ENCODE measurements at places on chromosomes 1 and 21.
A peak's percentile ranks its signal among the peaks of the same experiment; 100 is the strongest.

DNA sequence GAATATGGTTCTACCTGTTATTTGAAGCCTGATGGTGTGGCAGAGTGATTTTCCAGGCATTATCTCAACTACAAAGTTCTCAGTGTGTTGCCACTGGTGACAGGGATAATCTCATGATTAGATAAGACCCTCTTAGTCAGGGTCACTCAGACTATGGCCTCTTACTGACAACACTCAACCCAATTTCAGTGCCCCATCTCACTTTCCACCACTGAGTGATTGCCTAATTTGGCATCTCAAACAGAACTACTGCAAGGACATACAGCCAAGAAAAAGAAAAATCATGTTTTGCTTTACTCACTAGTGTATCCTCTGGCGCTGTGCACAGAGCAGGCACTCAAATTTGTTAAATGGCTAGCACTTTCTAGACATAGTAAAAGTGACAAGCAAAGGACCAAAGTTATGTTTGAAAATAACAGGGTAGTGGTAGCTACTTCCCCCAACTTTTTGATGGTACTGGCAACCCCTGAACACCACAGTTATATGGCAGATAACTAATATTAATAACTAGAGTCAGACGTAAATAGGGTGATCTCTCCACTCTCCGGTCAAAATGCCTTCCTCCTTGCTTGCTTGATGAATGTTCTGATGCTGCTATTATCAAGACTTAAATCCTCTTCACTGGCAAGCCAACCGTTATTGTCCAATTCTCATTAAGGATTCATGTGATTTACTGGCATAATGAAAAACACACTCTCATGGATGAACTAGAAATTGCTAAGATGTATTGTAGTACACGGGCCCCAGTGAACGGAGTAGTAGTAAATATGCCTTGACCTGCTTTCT, 37.1 kb upstream of the SLC30A10 start:
- DNase-seq = no peak

GRCh38 chr1:58434607-58435006, 111.9 kb downstream of the OMA1 start:
- no peak for DNase-seq

GRCh38 chr1:172733815-172734214, 74.9 kb downstream of the FASLG start:
- DNase-seq = no peak

GRCh38 chr1:111672331-111672730, 52.7 kb downstream of the RAP1A start:
- no peak for DNase-seq

DNA sequence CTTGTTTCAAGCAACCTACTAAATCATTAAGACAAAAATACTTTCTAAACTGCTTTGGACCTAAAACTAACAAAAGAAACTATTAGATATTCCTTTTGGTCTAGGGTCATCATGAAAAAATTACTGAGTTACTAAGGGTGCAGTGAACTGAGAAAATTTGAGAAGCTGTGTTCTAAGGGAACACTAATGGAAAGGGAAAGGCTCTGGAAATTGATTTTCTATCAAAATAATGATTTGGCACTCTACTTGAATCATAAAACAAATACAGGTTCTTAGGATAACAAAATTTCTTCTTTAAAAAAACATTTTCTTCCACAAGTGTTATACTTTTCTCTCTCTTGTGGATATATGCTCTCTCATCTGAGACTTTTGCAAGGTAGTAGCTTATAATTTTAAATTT, 213.5 kb downstream of the DNAH14 start:
- no peak for DNase-seq

GRCh38 chr1:239912471-239912870, 179.2 kb upstream of the FMN2 start:
- DNase-seq = no peak

DNA sequence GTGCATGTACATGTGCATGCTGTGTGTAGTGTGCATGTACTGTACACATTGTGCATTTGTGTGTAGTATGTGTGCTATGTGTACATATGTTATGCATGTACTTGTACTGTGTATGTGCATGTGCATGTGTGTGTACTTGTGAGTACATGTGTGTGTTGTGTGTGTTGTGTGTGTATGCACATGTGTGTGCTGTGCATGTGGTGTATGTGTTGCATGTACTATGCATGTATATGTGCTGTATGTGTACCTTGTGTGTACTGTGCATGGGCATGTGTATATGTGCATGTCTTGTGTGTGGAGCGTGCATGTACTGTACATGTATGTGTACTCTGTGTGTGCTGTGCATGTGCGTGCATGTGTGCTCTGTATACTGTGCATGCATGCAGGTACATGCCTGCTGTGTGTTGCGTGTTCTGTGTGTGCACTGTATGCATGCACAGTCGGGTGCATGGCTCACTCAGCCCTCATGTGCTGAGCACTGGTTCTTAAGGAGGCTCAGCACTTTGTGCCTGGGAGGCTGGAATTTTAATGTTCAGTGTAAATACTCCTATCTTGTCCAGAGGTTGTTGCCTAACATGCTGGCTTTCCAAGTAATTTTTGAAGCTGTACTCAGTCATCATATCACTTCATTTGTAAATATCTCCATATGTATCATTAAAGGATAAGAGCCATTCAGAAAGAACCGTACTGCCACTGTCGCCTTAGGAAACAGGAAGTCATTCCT, 32.3 kb downstream of the SNAP47 start:
- DNase-seq = no peak

DNA sequence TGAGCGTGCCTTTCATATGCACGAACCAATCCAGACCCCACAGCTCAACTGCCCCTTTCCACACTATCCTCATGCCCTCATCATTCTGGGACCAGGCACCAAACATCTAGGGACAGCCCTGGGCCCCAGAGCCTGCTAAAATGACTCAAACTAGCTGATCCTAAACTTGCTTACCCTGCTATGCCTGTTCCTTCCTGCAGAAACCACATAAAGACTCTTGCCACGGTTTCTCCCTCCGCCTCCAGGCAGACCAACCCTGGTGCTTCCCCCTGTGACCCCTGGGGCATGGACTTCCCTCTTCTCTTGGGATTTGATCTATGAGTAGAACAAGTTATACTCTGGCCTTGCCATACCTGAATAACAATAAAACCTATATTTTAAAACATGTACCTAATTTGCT, 138.0 kb upstream of the CD34 start:
- DNase-seq = peak; percentile 28

DNA sequence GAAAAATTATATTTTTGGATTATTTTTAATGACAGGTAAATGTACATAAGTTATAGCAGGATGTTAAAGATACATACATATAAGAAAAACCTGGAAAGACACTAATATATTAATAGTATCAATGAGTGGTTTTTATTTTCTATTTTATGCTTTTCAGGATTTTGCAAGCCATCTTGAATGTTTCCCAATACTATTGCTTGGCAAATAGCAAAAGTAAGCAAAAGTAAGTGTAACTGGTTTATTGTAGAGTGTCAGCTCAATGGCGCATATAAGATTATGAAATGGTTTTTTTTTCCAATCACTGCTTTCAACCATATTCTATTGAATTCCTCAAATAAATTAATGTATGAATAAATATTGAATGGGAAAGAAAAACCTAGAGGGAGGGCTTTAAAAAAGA, 36.4 kb downstream of the ZNF684 start:
- DNase-seq = no peak

- DNase-seq = no peak
Observed at GRCh38 chr1:220891224-220892085, 12.2 kb downstream of the HLX start.

- DNase-seq = no peak
Observed at GRCh38 chr1:186785503-186785902, 43.2 kb upstream of the PLA2G4A start.

GRCh38 chr1:213817156-213817555, 170.6 kb upstream of the PROX1 start:
- no peak for DNase-seq

GRCh38 chr1:186442651-186443375, 18.1 kb downstream of the PDC start:
- DNase-seq = no peak

DNA sequence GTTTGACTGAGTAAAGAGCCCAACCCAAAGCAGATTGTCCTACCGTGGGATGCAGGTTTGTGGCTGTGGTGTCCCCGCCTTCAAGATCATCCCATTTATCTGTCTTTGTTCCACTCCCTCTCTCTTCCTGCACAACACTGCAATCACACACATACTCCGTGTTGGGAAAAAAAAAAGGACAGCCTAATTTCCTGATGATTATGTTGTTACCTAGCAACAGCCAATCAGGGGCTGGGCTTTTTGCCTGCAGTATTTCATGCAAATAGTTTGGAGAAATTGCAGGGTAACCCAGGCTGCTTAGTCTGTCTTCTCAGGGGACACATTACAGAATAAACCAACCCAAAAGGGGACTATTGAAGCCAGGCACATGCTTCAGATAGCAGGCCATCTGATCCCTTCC, 38.3 kb downstream of the PHC2 start:
- no peak for DNase-seq

DNA sequence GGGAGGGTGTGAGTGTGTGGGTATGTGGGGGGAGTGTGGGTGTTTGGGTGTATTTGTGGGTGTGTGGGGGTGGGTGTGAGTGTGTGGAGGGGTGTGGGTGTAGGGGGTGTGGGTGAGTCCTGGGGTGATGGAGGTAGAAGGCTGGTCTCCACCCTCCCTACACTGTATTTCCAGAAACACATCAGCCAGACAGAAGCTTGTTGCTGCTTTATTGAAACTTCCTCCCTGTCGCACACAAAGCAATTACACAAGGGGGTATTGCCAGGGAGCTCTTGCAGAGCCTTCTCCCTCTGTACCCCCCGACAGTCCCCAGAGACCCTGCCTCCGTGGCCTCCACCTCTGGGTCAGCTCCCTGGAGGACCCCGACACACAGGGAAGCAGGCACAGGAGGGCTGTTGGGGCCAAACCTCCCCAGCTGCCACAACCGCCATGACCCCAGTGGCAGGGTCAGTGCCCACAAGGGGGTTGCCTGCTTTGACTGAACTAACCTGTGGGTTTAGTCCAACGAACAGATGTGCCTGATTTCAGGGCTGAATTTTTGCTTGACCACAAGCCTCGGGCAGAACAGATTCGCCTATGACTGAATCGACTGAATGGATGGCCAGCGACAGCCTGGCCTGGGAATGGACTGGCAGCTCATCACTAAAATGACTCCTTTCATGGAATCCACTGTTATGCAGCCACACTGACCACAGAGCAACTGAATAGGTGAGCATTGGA, 9.1 kb upstream of the MATN1 start:
- no peak for DNase-seq

GRCh38 chr21:27557356-27557755, 590.5 kb upstream of the ADAMTS5 start:
- no peak for DNase-seq

DNA sequence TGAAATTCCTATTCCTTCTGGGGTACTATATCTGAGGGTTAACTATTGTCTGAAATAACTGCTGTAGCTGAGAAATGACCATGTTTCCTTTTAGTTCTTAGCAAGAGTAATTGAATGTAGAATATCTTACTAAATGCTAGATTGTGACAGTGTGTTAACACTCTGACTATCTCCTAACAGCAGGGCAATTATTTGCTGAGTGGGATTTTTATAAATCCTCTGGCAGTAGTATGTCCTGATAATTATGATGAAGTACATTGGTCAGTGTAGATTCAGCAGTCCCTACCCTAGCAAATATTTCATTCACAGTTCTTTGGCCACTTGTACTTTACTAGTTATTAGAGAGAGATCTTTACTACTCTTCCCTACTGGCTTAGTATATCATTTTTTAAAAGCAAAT, 138.6 kb downstream of the SPATA17 start:
- no peak for DNase-seq

DNA sequence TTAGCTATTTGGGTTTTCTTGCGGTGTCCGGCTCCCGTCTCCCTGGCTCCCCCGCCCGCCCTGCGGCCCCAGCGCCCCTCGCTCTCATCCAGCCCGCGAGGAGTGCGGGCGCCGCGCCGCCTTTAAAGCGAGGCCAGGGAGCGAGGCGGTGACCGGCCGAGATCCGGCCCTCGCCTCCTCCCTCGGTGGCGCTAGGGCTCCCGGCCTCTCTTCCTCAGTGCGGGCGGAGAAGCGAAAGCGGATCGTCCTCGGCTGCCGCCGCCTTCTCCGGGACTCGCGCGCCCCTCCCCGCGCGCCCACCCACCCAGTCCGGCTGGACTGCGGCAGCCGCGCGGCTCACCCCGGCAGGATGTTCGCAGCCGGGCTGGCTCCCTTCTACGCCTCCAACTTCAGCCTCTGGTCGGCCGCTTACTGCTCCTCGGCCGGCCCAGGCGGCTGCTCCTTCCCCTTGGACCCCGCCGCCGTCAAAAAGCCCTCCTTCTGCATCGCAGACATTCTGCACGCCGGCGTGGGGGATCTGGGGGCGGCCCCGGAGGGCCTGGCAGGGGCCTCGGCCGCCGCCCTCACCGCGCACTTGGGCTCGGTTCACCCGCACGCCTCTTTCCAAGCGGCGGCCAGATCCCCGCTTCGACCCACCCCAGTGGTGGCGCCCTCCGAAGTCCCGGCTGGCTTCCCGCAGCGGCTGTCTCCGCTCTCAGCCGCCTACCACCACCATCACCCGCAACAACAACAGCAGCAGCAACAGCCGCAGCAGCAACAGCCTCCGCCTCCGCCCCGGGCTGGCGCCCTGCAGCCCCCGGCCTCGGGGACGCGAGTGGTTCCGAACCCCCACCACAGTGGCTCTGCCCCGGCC, 492 bp downstream of the HLX start:
- DNase-seq = no peak

DNA sequence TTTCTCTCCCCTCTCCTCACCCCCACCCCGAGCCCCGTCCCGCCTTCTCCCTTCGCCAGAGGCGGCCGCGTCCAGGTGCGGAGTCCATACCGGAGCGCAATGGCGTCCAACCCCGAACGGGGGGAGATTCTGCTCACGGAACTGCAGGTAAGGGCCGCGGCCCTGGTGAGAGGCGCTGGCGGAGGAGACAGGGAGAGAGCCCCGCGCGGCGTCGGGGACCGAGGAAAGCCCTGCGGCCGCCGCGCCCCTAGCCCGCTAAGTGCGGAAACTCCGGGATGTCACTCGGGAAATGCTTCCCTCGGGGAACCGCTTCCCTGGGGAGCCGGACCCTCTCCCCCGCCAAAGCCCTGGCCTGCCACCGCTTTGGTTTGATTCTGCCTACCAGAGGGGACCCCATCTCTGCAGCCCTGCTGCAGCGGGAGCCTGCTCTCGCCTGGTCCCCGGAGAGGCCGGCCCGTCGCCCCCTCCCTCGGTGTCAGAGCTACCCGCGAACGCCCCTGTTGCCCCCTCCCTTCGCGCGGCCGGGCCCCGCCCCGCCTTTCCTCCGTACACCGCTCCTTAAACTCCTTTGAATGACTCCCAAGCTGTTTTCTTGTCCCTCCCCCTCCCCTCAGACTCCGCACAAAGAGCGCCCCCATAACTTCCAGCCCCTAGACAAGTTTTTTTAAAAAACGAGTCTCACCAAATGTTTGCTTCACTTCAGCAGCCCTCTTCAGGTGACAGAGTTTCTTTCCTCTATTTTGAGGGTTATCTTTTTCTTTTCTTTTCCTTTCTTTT, 597 bp downstream of the PKN2 start:
- DNase-seq = no peak

GRCh38 chr1:33433509-33434362, 2.8 kb upstream of the PHC2 start:
- DNase-seq = peak; percentile 97

Measured in keratinocyte (primary cell).